Activated T-cell treated with anti-CD3 and anti-CD28 coated beads for 1 hour (primary cell): ENCODE measurements at places on chromosomes 3 and 15.

- DNase-seq, result no peak
Measured at GRCh38 chr15:71316911-71317310, 201.6 kb downstream of the THSD4 start.

GRCh38 chr15:83249030-83249343 is 35.5 kb downstream of the BNC1 start:
- DNase-seq, result no peak

GRCh38 chr3:171936191-171936841 is 93.2 kb downstream of the TMEM212 start:
- DNase-seq, result no peak

DNA sequence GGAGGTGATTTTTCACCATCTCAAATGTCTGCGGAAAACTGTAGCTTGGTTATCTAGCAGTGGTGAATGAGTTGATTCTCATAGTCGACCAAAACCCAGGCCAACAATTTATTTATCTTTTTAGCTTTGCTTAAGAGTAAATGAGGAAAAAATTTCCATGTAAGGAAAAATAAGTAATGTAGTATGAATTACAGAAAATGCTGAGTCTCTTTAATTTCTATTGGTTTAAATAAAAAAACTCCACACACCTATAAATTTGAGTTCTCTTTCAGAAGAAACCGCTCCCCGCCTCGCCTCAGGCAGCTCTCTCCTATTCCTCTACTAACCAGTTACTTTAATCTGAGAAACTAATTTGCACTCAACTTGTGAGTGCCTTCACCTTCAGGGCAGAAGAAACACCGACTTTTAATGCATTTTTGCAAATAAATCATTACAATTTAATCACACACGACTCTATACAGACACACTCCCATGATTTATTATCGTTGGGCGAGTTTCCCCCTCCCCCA is 540 bp upstream of the RSRC1 start:
- DNase-seq, result no peak

DNA sequence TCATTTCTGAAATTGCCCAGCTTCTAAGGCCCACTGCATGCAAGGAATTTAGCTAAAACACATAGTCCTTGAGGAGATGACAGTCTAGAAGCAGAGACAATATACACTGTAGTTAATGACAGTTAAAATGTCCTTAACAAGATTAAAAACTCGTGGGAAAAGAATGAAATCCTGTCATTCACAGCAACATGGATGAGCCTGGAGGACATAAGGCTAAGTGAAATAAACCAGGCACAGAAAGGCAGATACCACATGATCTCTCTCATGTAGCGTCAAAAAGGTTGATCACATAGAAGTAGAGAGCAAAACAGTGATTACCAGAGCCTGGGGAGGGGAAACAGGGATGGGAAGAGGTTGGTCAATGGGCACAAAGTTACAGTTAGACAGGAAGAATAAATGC is 36.3 kb upstream of the GOLGA8J start:
- DNase-seq, result no peak

DNA sequence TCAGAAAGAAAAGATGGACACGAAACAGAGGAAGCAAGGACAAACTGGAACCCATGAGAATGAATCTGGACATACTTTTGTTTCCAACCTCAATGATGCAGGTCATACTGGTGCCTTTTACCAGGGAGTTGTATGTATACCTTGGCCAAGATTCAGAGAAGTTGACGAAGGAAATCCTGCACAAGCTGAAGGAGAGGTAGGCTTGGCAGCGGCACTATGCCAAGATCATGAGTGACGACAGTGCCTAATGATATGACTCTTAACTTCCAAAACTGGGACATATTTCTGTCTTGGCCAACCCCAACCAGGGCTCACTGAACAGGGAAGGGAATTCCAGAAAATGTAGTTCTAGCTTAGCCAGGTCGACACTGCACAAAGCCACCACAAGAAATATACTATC is 149.2 kb upstream of the SLCO3A1 start:
- no peak for DNase-seq

- DNase-seq, result no peak
Measured at GRCh38 chr15:87850916-87851315, 405.6 kb downstream of the NTRK3 start.

DNA sequence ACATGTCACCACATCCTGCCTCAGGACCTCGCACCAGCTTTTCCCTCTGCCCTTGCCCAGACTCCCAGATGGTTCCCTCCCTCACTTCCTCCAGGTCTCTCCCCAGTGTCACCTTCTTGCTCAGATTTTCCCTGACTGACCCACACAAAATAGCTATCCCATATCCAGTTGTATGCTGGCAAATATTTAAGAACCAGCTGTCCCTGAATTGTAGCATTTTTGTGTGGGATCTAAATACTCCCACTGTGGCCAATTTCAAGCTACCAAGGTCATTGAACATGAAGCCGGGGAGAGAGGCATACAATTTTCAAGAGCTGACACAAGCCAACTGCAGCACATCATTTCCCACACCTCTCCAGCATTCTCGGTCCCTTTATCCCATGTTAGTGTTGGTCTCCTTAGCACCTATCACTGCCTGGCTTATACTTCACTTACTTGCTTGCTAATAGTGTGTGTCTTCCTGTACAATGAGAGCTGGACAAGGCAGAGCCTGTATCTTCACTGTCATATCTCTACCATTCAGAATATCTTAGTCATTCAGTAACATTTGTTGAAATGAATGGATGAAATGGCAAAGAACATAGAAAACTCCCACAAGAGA is 101.3 kb upstream of the CTNNB1 start:
- DNase-seq, result no peak

- no peak for DNase-seq
Measured at GRCh38 chr3:29178809-29179793, 101.8 kb upstream of the RBMS3 start.

DNA sequence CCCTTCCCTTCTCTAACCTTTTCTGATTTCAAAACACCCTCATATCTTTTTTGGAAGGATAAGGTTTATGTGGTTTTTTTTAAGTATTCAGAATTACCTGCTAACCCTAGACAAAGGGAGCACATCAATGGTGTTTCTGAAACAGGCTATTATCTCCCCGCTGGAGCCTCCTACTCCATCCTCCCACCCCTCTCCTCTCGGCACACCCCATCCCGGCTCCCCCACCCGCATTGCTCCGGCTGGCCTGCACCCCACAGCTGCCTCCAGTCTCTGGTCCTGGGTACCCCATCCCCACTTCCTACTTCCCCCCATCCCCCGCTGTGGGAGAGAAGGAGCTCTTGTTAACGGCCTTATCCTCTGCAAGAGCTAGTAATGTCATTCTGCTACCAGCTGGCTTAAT is 59.2 kb downstream of the PDIA5 start:
- DNase-seq, result no peak

DNA sequence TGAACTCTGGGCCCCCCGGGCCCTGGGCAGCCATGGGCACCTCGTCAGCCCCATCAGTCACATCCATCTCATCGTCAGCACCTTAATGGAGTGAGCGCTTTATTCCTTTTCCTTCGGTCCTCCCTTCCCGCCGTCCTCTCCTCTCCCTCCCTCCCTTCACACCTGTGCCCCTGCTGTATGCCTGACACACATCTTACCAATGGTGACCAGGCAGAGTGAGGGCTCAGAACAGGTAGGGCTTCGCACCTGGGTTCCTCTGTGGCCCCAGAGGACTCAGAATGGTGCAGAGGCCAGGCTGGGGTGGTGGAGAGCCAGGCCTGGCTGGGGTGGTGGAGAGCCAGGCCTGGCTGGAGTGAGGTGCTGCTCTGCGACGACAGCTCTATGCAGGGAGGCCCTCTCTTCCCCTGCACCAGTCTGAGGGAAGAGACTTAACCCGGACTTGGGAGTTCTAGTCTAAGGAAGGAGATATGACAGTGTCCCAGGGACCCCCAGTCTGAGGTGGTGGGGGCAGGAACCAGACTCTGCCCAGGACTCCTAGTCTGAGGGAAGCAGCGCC is 11.6 kb downstream of the C15orf39 start:
- DNase-seq, result no peak

DNA sequence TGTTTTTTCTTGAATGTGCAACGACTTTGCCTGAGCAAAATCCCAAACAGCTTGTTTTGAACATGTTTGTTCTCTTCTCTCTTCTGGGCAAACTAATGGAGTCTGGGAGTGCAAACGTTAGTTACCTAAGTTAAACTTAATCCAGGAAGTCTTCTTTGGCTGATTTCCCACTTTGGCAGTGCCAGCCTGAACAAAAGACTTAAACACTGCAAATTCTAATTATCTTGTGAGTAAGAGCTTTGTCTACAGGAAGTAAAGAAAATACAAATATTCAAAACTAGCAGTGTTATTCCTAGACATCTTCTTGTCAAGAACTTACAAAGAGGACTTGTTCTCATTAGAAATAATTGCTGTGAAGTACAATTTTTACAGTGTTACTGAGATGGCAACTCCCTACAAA is 16.7 kb upstream of the DENND6A start:
- DNase-seq, result no peak

DNA sequence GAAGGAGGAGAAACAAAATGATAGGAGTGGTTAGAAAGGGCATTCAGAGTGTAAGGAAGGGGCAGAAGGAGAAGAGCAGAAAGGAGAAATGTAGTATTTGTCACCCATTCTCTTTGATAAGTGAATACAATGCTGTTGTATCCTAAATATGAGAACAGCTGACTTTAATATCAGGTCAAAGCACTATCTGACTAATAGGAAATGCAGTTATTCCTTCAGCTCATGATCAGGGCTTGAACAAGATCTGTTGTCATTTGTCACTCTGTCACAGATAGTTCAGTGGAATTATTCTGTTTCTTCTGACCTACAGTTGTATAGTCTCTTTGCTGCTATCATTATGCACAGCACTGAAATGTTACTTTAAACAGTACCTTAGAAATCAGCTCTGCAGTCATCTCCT is 149.4 kb downstream of the FRMD5 start:
- DNase-seq, result no peak

DNA sequence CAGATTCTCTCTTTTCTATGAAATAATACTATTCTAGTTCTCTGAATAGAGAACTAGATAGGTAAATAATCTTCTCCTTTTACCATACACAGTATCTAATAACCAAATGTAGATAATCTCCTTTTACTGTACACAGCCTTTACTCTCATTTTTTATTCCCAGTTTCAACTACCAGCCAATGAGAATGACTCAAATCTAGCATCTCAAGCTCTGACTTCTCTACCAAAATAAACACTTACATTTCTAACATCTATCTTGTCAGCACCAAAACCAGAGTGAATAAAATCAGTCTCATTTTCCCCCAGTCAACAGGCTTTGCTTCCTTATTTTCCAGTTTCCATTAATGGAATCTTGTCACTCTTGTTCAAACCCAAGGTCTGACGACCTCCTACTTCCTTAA is 36.9 kb downstream of the LRRFIP2 start:
- no peak for DNase-seq
